ENCODE measurements at places on chromosomes 11 and 22.
A peak's percentile ranks its signal among the peaks of the same experiment; 100 is the strongest.

DNA sequence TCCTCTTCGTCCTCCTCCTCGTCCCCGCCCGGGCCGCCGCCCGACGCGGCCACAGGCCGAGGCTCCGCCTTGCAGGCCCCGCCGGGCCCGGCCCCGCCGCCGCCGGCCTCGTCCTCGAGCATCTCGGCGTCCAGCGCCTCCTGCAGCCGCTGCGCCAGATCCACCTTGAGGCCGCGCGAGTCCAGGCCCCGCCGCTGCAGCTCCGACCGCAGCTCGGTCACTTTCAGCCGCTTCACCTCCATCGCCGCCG, 417 bp downstream of the HNRNPUL2 start:
- DNase-seq, result peak; percentile 78

- DNase-seq, result no peak
Observed at GRCh38 chr11:95821640-95822039, 31.3 kb downstream of the CEP57 start.

GRCh38 chr11:101091781-101092180, 37.8 kb downstream of the PGR start:
- no peak for DNase-seq

- no peak for DNase-seq
Observed at GRCh38 chr11:17171916-17172315, 35.9 kb downstream of the PIK3C2A start.

- DNase-seq, result no peak
Observed at GRCh38 chr11:96103102-96103501, 179.2 kb upstream of the MTMR2 start.

DNA sequence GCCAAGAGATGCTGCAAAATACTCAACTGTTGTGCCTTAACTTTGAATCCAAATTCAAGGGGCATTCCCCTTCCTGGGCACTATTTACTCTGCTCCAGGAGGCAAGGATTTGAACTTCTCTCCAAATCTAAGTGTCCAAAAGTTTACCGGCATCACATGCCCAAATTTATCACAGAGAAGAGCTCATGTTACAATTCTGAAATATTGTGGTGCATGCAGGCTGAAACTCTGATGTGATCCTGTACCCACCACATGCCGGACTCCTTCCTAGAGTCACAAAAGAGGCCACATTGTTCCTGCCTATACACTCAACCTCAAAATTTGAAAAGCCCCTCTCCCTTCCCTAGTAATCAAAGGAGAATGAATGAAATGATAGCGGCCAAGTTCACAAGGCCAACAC, 1.3 kb downstream of the TRAF6 start:
- no peak for DNase-seq

GRCh38 chr22:46145361-46145851, 4.9 kb upstream of the PPARA start:
- DNase-seq, result no peak

GRCh38 chr11:128644576-128644975, 49.3 kb upstream of the FLI1 start:
- no peak for DNase-seq

GRCh38 chr22:24807284-24807950, 1.4 kb downstream of the SGSM1 start:
- no peak for DNase-seq

DNA sequence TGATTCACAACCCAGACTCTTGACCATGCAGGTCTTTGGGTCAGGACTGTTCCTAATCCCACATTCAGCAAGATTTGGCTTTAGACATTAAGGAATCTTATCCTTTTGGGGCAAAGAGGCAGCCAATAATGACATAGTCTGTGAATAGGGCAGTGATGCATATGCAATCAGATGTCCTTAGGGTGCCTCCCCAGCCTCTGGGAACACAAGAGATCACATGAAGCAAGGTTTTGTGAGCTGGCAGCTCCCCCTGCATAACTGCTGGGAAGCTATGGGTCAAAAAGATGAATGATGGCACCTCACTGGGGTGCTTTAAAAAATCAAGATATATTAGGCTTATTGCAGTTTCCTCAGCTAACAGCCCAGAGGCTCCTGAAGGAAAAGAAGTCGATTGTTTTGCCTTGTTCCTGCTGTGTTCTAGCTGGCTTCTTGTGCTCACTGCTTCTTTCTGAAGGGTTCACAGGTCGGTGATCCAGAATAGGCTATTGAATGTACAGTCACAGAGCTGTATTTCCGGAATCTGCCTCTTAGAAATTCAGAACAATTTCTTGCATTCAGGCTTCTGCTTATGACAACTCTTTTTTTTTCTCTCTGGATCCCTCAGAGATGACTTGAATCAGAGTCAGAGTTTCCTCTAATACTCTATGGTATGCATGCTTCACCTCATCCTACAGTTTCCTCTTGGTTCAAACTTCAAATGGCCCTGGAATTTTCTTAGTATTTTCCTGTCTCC, 31.7 kb downstream of the INSC start:
- DNase-seq, result no peak

DNA sequence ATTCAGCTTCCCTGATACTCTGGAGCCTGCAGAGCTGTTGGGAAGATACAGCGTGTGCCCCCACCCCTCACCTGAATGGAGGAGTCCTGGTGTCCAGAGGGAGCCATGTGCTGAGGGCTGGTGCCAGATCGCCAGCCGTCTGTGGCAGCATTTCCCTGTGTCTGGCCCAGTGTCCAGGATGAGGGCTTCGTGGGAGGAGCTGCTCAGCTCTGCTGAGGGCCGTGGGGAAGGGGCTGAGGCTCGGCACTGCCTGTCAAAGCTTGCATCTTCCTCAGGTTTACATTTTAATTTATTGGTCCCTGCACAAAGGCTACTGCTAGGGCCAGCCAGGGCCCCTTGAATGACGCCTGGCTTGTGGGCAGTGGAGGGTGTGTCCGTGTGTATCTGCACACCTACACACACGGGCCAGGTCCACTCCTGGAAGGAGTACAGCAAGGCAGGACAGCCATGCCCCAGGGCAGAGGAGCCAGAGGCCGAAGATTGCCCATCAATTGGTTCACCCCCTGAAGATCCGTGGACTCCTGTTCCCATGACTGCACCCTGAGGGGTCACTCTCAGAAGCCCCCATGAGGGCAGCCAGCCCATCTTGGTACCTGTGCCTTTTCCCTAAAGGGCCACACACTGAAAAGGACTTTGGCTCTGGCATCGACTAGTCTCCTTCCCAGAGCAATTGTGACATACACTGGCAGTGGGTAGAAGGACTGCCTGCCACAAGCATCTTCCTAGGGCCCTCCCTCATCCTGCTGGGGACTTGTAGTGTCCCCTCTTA, 107.7 kb upstream of the PARVA start:
- DNase-seq, result no peak

Measured in frontal cortex (tissue), 4 donors.